Vagina (tissue), 2 donors: ENCODE measurements at places on chromosomes 2 and 18. TPM values are rescaled to one million over a fixed set of nuclear protein-coding genes. Genes with fewer than 3 reads are reported as not detected.

GRCh38 chr2:55403256-55403998, 16.2 kb downstream of the CCDC88A start:
- DNase-seq, result no peak

The UPP2 gene
- total RNA-seq, result not detected

The ZAP70 gene
- total RNA-seq, result 16.7 TPM

The MEIS1 gene
- 80.5 TPM for total RNA-seq
